Ascending aorta (tissue), 2 donors: ENCODE measurements at places on chromosomes 2 and 18. TPM values are rescaled to one million over a fixed set of nuclear protein-coding genes. Genes with fewer than 3 reads are reported as not detected.
A peak's percentile ranks its signal among the peaks of the same experiment; 100 is the strongest.

- H3K4me1 ChIP-seq = no peaks in the 10 kb centered on the region
- H3K27me3 ChIP-seq = no peaks in the 10 kb centered on the region
- no peaks in the 10 kb centered on the region for H3K36me3 ChIP-seq
- no peak for DNase-seq
- peak overlapping the region; percentile 70 for H3K4me3 ChIP-seq
Measured at GRCh38 chr2:88170472-88170892, 336 bp downstream of the THNSL2 start.

DNA sequence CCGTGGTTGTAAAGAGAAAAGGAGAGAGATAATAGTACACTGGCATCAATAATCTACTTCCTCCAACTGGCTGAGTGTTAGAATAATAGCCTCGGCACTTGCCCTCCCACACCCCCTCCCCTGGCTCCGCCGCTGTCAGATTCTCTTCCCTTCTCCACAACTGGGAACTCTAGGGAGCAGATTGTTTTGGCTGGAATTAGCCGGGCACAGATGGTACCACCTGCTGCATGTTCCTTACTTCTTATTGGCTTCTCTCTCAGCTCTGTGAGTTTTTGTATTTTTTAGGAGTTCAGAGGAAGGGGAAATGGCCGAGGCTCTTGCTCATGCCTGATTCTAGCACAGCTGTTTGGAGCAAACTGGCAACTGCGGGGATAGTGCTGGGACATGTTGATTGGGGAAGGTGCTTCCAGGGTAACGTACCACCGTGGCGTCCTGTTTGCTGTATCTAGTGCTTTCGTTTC is 140.0 kb downstream of the ZEB2 start:
- no peaks in the 10 kb centered on the region for H3K36me3 ChIP-seq
- no peak for DNase-seq

CHN1 gene
- 7.8 TPM for total RNA-seq

IL1B gene
- not detected for total RNA-seq

DNA sequence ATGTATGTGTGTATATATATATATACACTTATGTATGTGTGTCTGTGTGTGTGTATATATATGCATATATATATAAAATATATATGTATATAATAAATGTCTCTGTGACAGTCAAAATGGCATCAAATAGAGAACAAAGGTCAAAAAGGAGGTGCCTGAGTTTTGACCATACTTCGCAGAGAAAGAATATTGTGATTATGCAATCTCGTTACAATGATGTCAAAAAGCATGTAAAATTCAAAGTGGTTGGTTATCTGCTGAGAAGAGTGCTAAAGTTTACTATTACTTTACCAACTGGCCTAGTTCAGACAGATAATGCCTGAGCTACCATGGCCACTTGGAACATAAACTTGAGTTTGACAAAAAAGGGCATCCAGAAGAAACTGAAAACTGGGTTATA is 375.0 kb downstream of the NBAS start:
- H3K27ac ChIP-seq = no peak overlapping the region
- no peaks in the 10 kb centered on the region for H3K27me3 ChIP-seq
- no peaks in the 10 kb centered on the region for H3K4me1 ChIP-seq
- H3K4me3 ChIP-seq = no peak overlapping the region
- H3K36me3 ChIP-seq = no peaks in the 10 kb centered on the region

- H3K27me3 ChIP-seq = no peaks in the 10 kb centered on the region
- no peak overlapping the region for H3K27ac ChIP-seq
- no peaks in the 10 kb centered on the region for H3K36me3 ChIP-seq
- no peak overlapping the region for H3K4me3 ChIP-seq
Measured at GRCh38 chr2:42089340-42089925, 41.6 kb downstream of the PKDCC start.

LRP1B gene
- total RNA-seq = not detected

PARD3B gene
- total RNA-seq = 9.5 TPM

DNA sequence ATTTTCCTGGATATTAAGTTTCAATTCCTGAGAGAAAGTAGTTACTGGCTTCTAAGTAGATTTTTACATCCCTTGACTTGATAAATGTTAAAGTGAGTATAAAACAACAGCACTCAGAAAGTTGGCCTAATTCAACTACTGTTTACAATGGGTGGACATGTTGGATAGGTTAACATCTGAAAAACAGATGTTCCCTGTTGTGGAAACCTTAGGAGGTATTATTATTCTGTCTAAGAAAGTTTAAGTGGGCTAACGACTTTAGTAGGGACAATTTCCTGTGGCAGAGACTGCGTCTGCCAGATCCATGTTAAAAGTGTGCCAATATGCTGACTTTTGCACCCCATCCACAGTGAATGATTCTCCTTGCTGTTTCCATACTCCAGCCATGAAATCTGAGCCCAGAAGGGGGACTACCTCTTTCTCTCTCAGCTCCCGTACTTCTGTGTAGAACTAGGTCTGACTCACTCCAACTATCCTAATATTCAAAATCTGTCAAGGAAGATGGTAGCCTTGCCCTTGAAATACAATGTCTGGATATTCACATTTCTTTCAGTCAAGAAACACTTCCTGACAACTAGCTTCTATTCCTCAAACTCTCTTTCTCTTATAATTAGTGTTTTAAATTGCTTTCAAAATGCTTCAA is 327.5 kb upstream of the HNRNPA3 start:
- no peaks in the 10 kb centered on the region for H3K4me1 ChIP-seq
- no peaks in the 10 kb centered on the region for H3K27me3 ChIP-seq
- H3K36me3 ChIP-seq = no peaks in the 10 kb centered on the region
- H3K4me3 ChIP-seq = no peak overlapping the region
- no peak for DNase-seq

- H3K27me3 ChIP-seq = no peaks in the 10 kb centered on the region
- H3K27ac ChIP-seq = no peak overlapping the region
- H3K4me1 ChIP-seq = peaks cover 4% of the 10 kb centered on the region
- no peak for DNase-seq
Measured at GRCh38 chr18:75227535-75228296, 17.1 kb downstream of the TSHZ1 start.

GRCh38 chr2:218329027-218329825 is 27.4 kb upstream of the CATIP start:
- DNase-seq = no peak
- H3K27ac ChIP-seq = no peak overlapping the region
- no peak overlapping the region for H3K4me3 ChIP-seq
- H3K4me1 ChIP-seq = peaks cover 14% of the 10 kb centered on the region
- no peaks in the 10 kb centered on the region for H3K36me3 ChIP-seq

GRCh38 chr2:159126432-159127022 is 158.1 kb downstream of the TANC1 start:
- H3K4me1 ChIP-seq = peaks cover 5% of the 10 kb centered on the region
- H3K4me3 ChIP-seq = no peak overlapping the region
- no peaks in the 10 kb centered on the region for H3K36me3 ChIP-seq

DNA sequence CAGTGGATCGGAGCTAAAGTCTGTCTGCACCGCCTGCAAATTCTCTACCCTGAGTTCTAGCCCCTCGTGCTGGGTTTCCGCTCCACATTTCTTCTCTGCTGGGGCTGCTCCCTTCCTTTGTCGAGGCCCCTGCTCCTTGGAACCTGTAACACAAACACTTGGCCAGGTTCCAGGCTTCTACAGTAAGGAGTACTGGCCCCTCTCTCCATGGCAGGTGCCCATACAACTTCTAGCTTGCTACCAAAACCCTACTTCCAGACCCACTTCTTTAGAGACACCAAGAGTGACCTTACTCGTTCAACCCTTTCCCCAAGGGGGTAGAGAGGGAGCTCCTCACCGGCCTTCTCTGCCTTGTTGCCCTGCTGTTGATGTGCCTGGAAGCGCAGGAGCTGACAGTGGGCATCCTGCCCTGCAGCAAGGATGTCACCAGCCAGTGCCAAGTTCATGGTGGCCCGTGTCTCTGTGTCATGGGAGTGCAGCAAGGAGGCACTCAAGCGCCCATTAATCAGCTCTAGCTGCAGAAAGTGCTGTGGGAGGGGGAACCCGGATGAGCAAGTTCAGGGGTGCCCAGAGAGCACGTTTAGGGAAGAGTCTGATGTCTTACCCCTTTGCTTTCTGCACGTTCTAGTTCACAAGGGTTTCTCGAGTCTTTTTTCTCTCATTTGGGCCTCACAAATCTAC is 1.1 kb downstream of the PREB start:
- peaks cover 22% of the 10 kb centered on the region for H3K36me3 ChIP-seq
- no peaks in the 10 kb centered on the region for H3K27me3 ChIP-seq
- peak overlapping the region; percentile 96 for H3K4me3 ChIP-seq
- peaks cover 11% of the 10 kb centered on the region for H3K4me1 ChIP-seq

OR6B2 gene
- not detected for total RNA-seq

RPRM gene
- not detected for total RNA-seq

- H3K36me3 ChIP-seq = no peaks in the 10 kb centered on the region
- H3K27ac ChIP-seq = no peak overlapping the region
- no peaks in the 10 kb centered on the region for H3K4me1 ChIP-seq
- no peaks in the 10 kb centered on the region for H3K27me3 ChIP-seq
Measured at GRCh38 chr2:37575780-37576179, 95.7 kb downstream of the CDC42EP3 start.

DNA sequence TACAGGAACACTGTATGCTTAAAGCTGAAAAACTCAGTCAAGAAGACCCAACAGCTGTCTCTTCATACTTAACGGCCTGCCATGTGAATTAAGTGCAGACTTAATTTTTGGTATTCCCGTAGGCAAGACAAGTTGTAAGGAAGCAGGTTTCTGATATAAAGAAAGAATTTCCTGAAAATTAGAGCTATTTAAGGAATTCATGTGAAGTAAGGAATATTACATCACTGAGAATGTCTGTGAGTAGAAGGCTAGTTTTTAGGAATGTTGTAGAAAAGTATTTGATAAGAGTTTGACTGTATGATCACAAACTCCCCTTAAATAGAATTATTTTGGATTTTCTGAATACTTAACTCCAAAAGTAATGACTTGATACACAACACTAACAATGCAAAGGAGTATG is 51.0 kb downstream of the WDR33 start:
- H3K4me3 ChIP-seq = no peak overlapping the region
- H3K27ac ChIP-seq = no peak overlapping the region
- H3K27me3 ChIP-seq = no peaks in the 10 kb centered on the region
- H3K36me3 ChIP-seq = peaks cover 33% of the 10 kb centered on the region
- no peaks in the 10 kb centered on the region for H3K4me1 ChIP-seq

TTC21B gene
- 5.5 TPM for total RNA-seq

GMCL1 gene
- total RNA-seq = 10.4 TPM
